Activated T-cell treated with anti-CD3 and anti-CD28 coated beads, Interleukin-2, amount 50 U/mL, for 4 hours (primary cell): ENCODE measurements at places on chromosomes 16 and 17.

DNA sequence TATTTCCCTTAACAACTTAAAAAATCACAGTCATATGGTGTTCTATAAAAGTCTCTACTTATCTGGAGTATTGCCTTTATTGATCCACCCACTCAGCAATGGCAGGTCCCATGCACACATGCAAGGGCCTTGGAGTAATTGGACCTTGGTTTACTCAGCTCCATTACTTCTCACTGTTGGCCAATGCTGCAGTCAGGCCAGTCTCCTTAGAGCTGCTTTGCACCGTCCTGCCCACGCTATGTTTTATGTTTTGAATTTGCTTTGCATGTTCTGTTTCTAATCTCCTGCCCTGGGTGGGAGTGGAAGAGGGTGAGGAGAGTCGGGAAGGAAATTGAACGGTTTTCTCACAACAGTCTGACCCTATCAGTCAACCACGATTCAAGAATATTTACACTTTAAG is 23.6 kb downstream of the ARHGAP44 start:
- no peak for DNase-seq

DNA sequence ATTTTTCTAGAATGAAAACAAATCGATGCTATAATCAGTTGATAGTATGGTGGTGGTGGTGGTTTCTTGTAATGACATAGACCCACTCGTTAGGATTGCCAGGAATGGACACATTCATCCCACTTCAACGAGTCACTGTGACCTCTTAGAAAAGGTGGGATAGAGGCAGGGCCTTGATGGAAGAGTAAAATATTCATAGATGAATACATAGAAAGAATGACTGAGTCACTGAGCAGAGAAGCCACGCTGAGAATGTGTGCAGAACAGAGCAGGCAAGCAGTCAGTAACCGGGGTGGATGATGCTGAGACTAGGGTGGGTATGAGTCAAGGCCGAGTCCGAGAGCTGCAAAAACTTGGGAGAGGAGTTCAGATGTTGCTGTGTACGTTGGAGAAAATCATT is 129.9 kb downstream of the PITPNC1 start:
- no peak for DNase-seq

- peak; percentile 5 for DNase-seq
Observed at GRCh38 chr16:55257966-55258613, 65.9 kb upstream of the IRX6 start.

GRCh38 chr17:62704381-62704971 is 77.0 kb downstream of the MRC2 start:
- DNase-seq: no peak

DNA sequence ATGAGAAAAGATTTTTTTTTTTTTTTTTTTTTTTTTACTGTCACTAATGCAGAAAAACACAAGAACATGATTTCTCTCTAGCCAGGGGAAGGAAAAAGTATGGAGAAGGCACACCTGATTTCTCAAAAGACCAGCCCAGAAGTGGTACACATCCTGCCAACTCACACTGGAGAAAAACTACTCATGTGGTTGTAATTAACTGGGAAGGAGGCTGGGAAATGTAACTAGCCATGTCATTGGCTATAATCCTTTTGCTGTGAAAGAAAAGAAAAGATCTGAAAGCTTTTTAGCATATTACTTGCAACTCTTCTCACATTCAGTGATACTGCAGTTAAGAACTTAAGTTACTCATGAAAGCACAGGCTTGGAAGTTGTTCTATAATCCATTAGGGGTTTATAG is 195.9 kb upstream of the PMFBP1 start:
- DNase-seq: no peak

DNA sequence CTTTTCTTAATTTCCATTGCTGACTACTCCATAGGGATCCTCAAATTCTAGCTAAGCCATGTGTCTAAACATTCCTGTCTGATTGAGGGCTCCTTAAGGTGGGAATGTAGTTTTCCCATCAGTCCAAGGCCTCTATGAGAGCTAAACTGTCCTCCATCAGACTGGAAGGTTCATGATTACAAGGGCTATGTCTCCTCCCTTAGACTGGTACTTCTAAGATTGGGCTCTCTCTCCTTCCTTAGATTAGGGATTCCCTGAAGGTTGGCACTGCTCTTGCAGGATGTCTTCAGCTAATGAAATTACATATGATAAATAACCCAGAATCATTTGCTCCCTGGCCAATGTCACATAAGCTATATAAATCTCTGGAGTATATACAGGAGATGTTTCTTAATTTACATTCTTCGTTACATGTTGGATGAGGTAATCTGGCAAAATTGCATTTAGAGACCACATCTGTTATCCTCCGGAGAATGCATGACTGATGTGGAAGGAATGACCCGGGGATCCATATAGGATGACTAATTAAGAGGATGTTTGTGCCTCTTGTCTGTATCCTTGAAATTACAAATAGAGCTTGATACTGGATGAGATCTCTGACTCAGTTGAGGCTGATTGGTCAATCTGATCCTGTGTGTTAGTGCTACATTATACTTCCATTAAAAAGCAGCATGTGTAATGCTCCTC is 14.2 kb downstream of the B4GALNT2 start:
- DNase-seq: no peak
